ENCODE measurements at places on chromosomes 5 and 9. TPM values are rescaled to one million over a fixed set of nuclear protein-coding genes. Genes with fewer than 3 reads are reported as not detected.

DNA sequence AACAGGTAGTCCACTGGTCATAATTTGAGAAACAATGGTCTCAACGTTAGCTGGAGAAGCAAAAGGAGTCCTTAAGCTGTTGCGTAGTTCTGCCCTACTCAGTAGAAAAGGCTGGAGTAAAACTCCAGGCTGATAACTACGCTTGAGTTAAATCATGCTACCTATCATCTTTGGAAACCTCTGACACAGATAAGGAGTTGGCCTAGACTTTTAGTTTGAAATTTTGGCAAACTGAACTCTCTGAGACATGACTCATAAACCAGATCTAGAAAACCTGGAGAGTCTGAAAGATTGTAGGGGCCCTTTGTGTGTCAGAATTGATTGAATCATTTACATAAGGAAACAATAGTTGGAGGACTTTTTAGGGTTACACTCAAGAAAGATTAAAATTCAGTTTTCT lies 26.3 kb downstream of the NMUR2 start:
- no peak for DNase-seq

NR2F1-AS1 gene
- total RNA-seq: not detected

AFAP1L1 gene
- not detected for total RNA-seq

CDH10 gene
- not detected for total RNA-seq

ANKRD33B gene
- total RNA-seq: 3.7 TPM

IFNB1 gene
- not detected for total RNA-seq

DNA sequence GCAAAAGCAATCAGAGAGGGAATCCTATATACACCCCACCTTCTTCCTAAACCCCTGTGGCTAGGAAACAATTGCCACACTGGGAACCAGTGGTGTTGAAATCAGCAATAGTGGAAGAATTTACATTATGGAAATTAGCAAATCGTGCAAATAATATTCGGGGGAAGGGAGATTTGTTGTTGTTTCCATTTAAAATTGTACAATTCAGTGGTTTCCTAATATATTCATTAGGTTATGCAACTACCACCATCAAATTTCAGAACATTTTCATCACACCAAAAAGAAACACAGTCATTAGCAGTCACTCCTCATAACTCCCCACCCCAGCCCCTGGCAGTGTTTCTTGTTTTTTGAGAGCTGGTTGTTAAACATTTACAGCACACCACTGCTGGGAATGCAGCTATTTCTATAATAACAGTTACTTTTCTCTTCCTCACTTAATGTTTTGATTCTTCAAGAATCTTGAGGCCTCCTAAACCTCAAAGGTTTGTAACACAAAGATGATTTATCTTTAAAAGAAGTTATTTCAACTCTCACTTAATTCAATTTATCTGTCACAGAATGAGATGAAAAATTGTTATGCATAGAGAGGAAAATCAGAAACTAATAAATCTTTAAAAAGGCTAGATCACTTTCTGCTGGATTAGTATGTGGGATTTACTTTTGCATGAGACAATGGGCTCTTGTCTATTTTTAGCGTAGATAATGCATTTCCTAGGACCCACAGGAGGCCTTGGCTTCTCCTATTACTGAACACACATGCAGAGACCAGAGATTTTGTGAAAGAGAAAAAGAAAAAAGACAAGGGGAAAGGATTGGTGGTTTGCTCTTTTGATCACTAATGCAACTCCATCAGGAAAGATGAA lies 91.8 kb upstream of the DAPK1 start:
- no peak for DNase-seq

DNA sequence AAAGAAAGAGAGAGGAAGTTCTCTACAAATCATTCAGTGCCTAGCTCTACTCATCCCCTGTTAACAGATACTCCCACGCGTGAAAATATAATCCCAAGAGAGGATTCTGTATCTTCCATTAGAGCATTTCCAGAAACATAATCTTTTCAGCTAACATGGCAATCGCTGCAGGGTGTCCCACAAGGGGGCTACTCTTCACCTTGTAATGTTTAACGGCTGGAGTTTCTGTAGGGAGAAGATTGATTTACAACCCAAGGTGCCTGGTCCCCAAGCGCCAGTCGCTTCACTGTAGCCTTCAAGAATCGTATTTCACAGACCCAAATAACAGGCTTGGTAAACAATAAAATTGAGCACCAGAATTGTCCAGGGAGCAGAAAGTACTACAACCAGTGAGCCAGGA lies 318.7 kb downstream of the TLE1 start:
- no peak for DNase-seq

OCLN gene
- 3.9 TPM for total RNA-seq

- DNase-seq: no peak
These were observed 32.6 kb downstream of the ECPAS start for GRCh38 chr9:111451570-111451969.

- no peak for DNase-seq
These were observed 231.4 kb downstream of the PDE4D start for GRCh38 chr5:59661954-59662615.

DNA sequence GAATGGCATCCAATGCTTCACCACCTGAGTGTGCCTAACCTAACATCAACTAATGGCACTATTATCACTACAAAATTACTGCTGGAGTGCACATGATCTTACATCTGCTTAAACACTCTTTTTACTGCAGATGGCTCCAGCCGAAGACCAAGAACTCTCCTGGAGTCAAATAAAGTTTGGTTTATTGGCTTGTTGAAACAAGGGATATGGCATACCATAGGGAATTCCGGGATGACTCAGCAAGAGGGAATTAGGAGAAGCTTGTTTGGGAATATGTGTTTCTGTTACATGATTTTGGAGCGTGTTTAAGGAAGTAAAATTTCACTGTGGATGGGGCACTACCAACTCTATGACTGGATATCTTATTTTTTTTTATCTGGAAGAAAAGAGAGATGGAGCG lies 872.6 kb downstream of the DTWD2 start:
- DNase-seq: no peak

DNA sequence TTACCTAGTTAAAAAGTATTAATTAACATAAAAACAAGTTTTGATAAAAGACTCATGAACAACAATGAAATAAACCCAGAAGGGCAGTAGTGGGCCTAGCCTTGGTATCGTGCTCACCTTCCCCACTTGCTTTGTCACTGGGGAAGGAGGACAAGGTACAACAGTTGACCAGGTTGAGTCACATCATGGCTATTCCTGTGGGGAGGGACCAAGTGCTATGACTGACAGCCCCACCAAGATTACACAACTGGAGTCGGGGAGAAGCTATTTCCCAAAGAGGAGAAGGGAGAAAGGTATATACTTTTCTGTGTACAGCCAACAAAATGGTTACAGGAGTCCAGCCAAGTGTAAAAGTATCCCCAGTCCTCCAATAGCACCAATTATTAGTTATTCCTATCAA lies 251.3 kb upstream of the RFX3 start:
- DNase-seq: no peak

STOM gene
- 35.5 TPM for total RNA-seq

DNA sequence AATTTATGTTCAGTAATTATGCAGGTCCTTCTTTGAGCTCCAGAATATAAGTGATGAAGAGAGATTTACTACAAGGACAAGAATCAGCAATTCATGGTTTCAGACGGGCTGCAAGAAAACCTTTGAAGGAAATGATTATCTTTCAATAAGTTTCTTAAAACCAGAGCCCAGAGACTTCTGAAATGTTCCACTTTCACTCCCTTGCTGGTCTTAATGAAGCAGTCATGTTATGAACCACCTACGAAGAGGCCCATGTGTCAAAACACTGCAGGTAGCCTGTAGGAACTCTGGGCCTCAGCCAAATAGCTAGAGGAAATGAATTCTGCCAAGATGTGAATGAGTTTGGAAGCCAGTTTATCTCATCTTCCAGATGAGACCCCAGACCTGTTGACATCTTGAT lies 505.9 kb upstream of the MEF2C start:
- no peak for DNase-seq

GRCh38 chr9:79912318-79913070 lies 340.7 kb downstream of the TLE4 start:
- no peak for DNase-seq

PCDHGB5 gene
- not detected for total RNA-seq

CCL28 gene
- 15.1 TPM for total RNA-seq

PCDHGA2 gene
- total RNA-seq: not detected

- no peak for DNase-seq
These were observed 419.2 kb downstream of the AGTPBP1 start for GRCh38 chr9:85322592-85322991.

DNA sequence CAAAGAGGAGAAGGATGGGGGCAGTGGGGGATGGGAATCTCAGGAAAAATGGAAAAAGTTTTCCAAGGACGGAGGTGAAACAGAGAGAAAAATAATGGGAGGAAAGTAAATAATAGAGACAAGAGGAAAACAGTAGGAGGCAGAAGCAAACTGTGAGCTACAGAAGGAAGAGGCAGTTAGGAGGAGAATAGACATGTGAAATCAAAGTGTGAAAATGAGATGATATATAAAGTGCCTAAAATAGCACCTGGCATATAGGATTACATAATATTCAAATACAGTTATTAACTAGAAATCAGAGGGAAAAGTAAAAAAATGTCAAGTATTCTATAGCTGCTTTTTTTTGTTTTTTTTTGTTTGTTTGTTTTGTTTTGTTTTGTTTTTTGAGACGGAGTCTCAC lies 44.0 kb upstream of the PLIN2 start:
- DNase-seq: no peak

IL7R gene
- total RNA-seq: 451 TPM

FCN2 gene
- total RNA-seq: not detected

CXCL14 gene
- not detected for total RNA-seq

ALDH1A1 gene
- not detected for total RNA-seq

ZDHHC11B gene
- 0.35 TPM for total RNA-seq

GRCh38 chr5:151607304-151607703 lies 16.2 kb upstream of the FAT2 start:
- DNase-seq: no peak

RIGI gene
- 28.5 TPM for total RNA-seq

Data from activated CD4-positive, alpha-beta T cell treated with anti-CD3 and anti-CD28 coated beads, Interleukin-2, amount 10 ng/mL, durations not matched to agents 7 days and 5 days (primary cell).